ENCODE measurements at places on chromosomes 12 and 14.

- DNase-seq = no peak
Measured at GRCh38 chr12:131893605-131894312, 663 bp upstream of the ULK1 start.

GRCh38 chr14:90303473-90303872, 28.3 kb downstream of the NRDE2 start:
- DNase-seq = no peak

- DNase-seq = no peak
Measured at GRCh38 chr14:59728304-59728703, 142.3 kb downstream of the RTN1 start.

GRCh38 chr12:10747730-10748129, 24.6 kb upstream of the YBX3 start:
- DNase-seq = no peak

DNA sequence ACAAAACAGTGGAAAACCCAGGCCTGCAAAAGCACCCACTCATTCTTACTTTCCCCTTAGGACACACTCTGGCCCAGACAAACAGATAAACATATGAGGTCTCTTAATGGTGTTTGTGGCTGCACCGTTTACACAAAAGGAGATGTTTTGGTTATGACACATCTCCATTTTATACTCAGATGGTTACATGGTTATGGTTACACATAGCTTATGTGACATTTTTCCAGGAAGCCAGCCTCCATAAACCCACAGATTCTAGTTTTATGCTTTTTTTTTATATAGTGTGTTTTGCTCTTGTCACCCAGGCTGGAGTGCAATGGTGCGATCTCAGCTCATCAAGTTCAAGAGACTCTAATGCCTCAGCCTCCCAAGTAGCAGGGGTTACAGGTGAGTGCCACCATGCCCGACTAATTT, 3.5 kb upstream of the KLRD1 start:
- no peak for DNase-seq

DNA sequence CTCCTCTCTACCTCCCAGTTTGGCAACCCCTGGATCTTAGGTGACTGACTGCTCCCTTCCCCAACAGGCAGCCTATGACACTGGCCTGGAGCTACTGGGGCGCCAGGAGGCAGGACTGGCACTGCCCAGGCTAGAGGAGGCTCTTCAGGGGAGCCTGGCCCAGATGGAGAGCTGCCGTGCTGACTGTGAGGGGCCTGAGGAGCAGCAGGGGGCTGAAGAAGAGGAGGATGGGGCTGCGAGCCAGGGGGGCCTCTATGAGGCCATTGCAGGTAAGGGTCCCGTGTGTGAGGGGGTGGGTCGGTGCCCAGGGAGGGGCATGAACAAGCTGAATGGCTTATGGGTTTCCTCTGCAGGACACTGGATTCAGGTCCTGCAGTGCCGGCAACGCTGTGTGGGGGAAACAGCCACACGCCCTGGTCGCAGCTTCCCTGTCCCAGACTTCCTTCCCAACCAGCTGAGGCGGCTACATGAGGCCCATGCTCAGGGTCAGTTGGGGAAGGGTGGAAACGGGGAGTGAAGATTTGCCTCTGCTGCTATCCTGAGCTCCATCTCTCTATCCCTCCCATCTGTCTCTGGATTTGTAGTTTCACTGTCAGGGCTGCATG, 2.2 kb downstream of the P3H3 start:
- DNase-seq = no peak

DNA sequence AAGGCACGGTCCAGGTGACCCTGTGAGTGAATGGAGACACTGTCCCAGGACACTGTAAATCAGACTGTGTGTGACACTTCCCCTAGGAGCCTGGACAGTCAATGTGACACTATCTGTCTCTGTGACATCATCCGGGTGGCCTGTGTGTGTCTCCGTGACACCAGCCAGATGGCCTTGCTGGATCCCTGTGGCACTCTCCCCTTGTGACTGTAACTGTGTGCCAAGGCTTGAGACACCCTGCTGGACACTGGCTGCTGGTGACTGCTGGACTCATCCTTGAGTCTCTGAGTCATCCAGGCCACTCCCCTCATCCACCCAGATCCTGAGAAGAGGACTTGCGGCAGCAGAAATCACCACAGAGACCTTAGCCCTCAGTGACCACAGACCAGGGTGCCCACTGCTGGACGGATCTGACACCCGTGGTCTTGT, 51.6 kb downstream of the MVK start:
- DNase-seq = no peak

GRCh38 chr14:96554315-96554910, 52.2 kb downstream of the PAPOLA start:
- DNase-seq = no peak

- no peak for DNase-seq
Measured at GRCh38 chr12:52203079-52203921, 11.5 kb upstream of the KRT80 start.

DNA sequence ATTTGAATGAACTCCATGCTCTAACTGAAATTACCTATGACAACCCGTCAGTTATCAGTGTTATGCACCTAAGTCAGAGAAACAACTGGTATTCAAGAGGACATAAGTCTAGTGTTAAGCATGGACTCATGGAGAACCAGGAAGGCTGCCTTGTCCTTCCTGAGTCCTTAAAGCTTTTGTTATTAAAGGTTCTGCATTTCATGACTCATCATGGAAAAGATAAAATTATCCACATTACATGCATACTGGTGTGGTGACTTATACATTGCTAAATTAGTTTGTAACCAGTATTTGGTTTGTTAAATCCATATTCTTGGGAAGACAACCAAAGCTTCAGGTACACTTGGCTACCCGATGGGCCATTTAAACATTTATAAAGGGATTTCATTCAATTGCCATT, 6.5 kb upstream of the OR4E1 start:
- DNase-seq = no peak

DNA sequence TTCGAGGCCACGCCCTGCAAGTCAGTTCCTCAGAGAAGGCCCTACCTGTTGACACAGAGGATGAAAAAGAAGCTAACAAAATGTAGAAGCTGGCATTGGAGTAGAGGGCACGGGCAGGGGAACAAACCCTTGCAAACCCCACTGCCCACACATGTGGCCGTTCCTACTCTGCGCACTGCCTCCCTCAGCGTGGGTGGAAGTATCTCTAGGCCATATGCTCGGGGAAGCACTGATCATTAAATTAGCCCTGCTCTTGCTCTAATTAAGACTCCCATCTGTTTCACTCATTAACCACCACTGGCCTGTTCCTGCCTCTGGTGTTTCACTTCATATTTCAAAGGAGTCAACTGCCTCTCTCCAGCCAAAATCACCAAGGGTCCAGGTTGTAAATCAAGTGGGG, 201.2 kb upstream of the SFSWAP start:
- no peak for DNase-seq

DNA sequence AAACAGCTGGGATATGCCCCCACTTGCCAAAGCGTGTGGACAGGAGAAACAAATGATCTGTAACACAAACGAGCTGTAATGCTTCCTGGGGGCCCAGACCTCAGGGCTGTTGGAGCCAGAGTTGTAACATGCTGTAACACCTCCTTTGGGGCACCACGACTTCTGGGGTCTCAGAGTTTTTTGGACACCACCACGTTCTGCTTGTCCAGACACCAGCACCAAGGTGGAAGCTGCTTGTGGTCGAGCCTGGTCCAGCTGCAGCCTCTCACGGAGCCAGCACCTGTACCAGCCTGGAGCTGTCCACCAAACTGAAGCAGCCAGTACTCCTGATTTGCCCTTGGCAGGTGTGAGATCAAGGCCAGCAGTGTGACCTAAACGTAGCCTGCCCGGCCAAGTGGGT, 879.4 kb downstream of the SLC6A15 start:
- no peak for DNase-seq

GRCh38 chr12:2356601-2357125, 303.9 kb downstream of the CACNA1C start:
- DNase-seq = no peak

DNA sequence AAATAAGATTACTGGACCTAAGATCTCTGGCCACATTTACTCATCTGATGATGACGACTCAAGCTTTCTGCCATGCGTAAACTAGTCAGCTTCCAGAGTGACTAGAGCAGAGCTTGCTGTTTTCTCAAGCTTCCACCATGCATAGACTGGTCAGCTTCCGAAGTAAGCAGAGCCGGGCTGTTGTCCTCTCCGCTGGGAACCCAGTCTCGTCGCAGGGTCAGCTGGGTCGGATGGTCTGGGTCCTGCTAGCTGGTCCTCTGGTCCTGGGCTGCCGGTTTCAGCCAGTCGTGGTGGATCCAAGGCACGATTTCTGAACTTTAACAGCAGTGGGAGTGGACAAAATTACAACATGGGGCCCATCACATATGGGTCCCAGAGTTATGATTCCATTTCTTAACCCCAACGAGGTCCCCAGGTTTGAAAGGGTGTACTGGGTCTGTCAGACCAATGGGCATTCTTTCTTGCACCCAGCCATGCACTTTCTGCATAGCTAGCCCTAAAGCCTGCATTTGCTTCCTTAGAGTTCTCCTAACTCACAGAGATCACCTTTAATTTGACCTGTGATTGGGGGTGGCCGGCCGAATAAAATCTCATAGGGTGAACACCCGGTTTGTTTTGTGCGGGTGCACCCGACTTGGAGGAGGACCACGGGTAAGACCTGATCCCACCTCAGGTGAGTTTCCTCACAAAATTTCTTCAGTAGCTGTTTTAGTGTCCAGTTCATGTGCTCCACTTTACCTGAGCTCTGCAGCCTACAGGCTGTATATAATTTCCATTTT, 1312.8 kb downstream of the TMEM121 start:
- no peak for DNase-seq

DNA sequence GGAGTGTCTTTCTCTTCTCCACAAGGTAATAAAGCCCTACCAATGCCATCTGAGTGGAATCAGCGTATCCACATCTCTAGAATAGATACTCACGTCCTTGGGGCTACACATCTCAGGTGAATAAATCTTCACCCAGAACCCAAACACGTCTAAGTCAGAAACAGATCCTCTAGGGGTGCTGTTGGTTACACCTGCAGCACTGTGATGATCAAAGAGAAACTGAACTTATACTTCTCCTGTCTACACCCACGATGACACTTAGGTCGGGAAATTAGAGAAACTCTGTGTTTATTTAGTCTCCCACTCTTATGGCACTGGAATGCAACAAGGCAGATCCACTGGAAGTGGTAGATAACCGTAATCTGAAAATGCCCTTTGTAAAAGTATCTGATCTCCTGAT, 46.2 kb downstream of the WIF1 start:
- no peak for DNase-seq

DNA sequence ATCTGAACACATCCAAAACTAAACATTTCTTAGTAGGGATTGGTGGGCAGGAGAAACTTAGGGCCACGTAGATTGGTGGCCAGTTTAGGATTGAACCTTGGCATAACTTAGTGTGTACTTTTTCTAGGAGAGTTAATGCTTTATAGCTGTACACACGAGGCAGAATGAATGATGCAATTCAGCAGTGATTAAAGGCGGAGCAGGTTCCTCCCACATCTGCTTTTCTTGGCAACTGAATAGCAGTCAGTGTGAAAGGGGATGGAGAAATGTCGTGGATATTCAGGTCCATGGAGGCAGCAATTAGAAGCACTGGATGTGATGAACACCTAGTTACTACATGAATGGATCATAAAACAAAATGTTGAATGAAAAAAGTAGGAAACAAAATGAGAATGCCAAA, 493.8 kb downstream of the FUT8 start:
- DNase-seq = no peak

DNA sequence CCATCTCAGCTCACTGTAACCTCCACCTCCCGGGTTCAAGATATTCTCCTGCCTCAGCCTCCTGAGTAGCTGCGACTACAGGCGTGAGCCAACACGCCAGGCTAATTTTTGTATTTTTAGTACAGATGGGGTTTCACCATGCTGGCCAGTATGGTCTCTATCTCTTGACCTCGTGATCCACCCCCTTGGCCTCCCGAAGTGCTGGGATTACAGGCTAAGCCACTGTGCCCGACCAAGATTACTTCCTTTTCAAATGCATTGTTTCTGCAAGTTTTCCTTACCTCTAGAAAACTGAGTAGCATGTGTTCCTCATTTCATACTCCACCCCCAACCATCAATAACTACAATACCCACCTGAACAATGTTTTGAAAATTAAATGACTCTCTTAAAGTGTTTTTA, 13.1 kb downstream of the ARF6 start:
- DNase-seq = no peak

GRCh38 chr14:106228541-106229158, 702.3 kb downstream of the TMEM121 start:
- no peak for DNase-seq

DNA sequence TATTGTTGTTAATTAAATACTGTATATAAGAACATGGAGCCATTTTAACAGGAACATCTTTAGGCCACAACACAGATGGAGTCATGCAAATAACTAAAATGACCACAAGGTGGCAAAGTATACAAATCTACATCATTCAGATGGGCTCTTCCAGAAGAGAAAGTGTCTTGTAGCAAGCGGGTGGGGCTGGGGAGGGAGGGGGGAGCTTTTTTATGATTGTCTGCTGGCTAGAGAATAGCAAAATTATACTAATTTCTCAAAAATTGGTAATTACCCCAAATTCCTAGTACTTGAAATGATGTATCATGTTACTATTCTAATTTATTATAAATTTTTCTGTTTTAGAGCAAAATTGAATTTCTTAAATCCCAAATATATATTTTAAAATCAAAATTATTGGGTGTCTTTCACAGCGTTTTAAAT, 378.7 kb downstream of the PRKD1 start:
- DNase-seq = no peak

GRCh38 chr14:102085948-102086708, 716 bp downstream of the HSP90AA1 start:
- DNase-seq = peak; percentile 73

DNA sequence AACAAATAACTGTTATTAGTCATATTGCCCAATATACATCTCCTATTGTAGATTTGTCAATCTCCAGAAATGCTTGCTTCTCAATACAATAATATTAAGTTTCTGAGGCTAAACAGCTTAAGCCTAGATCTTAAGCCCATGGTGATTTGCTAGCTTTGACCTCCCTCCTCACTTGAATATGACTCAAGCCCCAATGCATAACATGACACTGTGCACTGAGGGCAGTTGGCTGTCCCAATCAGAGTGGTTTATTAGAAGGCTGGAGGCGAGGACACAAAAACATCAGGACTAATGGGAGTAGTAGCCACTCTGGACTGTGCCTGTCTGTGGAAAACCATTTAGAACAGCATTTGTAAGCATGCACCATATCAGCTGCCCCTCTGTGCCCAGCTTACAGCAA, 81.1 kb upstream of the GTF2A1 start:
- no peak for DNase-seq

- DNase-seq = no peak
Measured at GRCh38 chr14:103718572-103718971, 3.0 kb downstream of the ZFYVE21 start.

DNA sequence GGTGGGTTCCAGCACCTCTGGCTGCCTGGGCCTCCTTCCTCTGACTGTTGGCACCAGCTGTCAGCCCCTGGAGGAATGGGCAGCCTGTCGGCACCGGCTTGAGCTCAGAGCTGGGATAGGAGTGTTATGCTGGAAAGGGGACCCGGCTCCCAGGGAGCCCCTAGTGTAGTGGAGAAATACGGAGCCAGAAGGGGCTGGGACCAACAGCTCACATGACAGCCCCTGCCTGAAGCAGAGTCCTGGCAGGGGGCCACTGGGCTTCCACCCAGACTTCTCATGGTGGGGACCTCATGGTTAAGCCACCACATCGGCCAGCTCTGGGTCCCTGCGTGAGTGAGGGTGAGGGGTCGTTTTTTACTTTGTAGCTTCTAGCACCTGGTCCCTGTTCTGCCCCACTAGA, 174.5 kb downstream of the TSPAN9 start:
- no peak for DNase-seq

- no peak for DNase-seq
Measured at GRCh38 chr14:67738740-67739504, 37.2 kb downstream of the RDH12 start.

All from activated gamma-delta T cell (primary cell).